HCT116 (cell line): ENCODE measurements at places on chromosomes 7 and 10. TPM values are rescaled to one million over a fixed set of nuclear protein-coding genes. Genes with fewer than 3 reads are reported as not detected.
A peak's percentile ranks its signal among the peaks of the same experiment; 100 is the strongest.

The LLCFC1 gene
- total RNA-seq, result not detected

The SRGN gene
- 1.8 TPM for total RNA-seq

The TCAF2 gene
- total RNA-seq, result 1.3 TPM

The ACSL5 gene
- total RNA-seq, result 195 TPM

The SUN3 gene
- total RNA-seq, result 4.5 TPM

The ITPRID1 gene
- total RNA-seq, result not detected

The IDI2 gene
- not detected for total RNA-seq

The INSYN2A gene
- not detected for total RNA-seq

The SPDYE1 gene
- not detected for total RNA-seq

The ZNF117 gene
- 2.5 TPM for total RNA-seq

- no peak for DNase-seq
Observed at GRCh38 chr10:4278186-4278585, 493.2 kb upstream of the KLF6 start.

- no peak for DNase-seq
Observed at GRCh38 chr7:54596747-54597146, 54.6 kb downstream of the VSTM2A start.

DNA sequence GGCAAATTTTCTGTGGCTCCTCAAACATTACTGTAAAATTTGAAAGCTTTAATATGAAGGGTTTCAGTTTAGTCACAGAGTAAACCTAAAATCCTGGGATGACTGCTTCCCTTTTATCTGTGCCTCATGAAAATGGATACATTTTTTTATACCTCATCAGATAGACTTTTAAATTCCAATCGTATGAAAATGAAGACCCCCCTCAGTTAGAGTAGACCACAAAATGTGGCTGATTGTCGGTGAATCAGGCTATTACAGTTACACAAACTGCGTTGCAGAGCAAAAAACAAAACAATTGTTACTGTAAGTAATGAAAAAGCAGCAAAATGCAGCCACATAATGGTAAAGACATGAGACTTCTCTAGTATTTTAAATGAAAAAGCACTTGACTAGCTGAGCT, 296.2 kb downstream of the CNTNAP2 start:
- no peak for DNase-seq

DNA sequence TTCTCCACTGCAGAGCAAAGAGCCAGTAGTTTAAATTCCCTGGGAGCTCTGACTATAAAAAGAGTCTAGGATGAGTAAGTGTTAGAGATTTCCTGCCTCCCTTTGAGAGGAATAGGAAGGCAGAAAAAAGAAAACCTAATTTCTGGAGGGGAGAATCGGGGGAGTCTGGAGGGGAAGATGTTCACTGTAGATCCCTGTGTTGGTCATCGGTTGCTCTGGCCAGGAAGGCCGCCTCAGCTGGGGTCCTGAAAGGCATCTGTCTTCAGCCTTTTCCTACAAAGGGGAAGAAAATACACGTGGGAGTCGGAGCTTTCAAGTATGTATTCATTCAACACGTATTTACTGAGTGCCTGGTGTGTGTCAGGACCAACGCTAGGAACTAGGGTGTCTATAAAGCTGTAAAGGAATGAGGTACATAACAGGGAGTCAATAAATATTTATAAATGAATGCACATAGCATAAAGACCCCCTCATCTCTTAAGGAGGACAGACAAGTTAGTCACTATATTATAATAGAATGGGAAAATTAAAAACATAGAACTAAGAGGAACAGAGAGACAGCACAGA, 101.1 kb downstream of the ICA1 start:
- DNase-seq, result no peak

GRCh38 chr10:88466786-88467185, 116.3 kb downstream of the RNLS start:
- DNase-seq, result no peak

GRCh38 chr7:20219446-20220292, 2.5 kb upstream of the MACC1 start:
- DNase-seq, result no peak

GRCh38 chr10:103186128-103186527, 6.9 kb downstream of the NT5C2 start:
- no peak for DNase-seq

GRCh38 chr10:6925146-6925545, 345.1 kb upstream of the PRKCQ start:
- DNase-seq, result no peak

- peak; percentile 65 for DNase-seq
Observed at GRCh38 chr7:144437370-144438191, 34.1 kb upstream of the NOBOX start.

DNA sequence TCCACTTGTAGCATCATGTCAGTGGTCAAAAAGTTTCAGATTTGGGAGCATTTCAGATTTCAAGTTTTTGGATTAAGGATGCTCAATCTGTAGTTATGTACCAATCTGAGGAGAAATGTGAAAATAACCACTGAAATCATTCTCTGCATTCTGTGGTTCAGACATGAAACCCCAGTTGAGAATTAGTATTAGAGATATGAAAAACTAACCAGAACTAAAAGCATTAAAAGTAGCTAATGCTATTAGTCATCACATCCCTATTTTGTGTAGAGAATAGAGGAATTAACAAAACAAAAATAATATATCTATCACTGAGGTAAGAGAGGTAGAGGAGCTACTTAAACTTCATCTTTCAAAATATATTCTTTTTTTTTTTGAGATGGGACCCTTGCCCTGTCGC, 28.0 kb downstream of the MICU1 start:
- no peak for DNase-seq

GRCh38 chr10:109454691-109455090, 468.6 kb downstream of the XPNPEP1 start:
- DNase-seq, result no peak

GRCh38 chr7:107430057-107430456, 39.8 kb upstream of the GPR22 start:
- DNase-seq, result no peak
